ENCODE measurements at places on chromosomes 1 and 21.

- DNase-seq: no peak
These were observed 30.7 kb downstream of the CD58 start for GRCh38 chr1:116540088-116540487.

DNA sequence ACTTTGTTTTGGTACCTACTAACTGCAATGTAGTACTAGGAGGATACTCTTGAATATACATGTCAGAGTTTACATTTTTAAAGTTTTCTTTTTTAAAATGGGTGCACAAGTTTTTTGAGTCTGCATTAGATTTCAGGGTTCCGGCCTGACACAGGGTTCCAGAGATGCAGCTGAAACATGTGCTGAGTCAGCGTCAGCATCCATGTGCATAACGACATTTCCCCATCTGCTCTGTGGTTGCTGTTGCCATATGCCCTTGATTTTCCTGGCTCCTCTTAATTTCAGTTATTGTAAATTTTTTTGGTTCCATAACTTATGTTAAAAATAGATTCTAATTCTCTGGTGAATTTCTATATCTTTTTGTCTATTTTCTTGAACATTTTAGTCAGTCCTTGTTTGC is 12.3 kb upstream of the METTL13 start:
- DNase-seq: no peak

- DNase-seq: no peak
These were observed 23.8 kb upstream of the LYPD8 start for GRCh38 chr1:248779350-248779749.

- DNase-seq: peak; percentile 39
These were observed 72.8 kb downstream of the S1PR1 start for GRCh38 chr1:101309334-101310311.

DNA sequence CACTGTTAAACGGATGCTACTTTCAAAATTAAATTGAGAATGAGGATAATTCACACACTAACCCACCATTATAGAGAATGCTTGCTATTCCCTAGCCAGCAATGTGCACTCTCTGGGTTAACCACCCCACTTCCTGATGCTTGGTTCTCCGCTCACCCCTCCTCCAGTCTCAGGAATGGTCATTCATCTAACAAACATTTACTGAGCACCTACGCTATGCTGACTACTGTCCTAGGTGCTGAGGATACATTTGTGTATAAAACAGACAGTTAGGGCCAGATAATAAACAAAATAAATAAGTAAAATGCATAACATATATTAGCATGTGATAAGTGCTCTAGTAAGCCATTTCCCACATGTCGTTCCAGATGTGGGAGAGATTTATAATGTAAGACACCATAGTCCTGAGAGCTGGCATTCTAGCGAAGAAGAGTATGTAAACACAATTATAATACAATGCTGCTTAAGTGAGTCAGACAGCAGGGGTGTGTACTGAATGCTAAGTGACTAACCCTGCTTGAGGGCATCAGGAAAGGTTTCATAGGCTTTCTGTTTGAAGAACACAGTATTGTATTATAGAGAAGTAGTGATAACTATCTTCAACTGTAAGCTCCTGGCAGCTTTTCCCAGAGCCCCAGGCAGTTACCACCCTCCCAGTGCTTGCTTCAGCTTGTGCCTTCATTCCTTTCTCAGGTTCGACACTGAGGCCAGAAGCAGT is 126.7 kb upstream of the CACHD1 start:
- DNase-seq: peak; percentile 11

GRCh38 chr1:244090645-244091044 is 39.6 kb downstream of the ZBTB18 start:
- no peak for DNase-seq

- no peak for DNase-seq
These were observed 40.9 kb downstream of the LRP8 start for GRCh38 chr1:53286955-53287354.
